ENCODE measurements at places on chromosomes 2 and 18. TPM values are rescaled to one million over a fixed set of nuclear protein-coding genes. Genes with fewer than 3 reads are reported as not detected.
A peak's percentile ranks its signal among the peaks of the same experiment; 100 is the strongest.

Gene FBXO36
- total RNA-seq, result 0.42 TPM

Gene TLX2
- total RNA-seq, result 1.2 TPM

Gene REG3G
- total RNA-seq, result not detected

Gene CRYGD
- total RNA-seq, result not detected

Gene LPIN2
- 91.8 TPM for total RNA-seq

DNA sequence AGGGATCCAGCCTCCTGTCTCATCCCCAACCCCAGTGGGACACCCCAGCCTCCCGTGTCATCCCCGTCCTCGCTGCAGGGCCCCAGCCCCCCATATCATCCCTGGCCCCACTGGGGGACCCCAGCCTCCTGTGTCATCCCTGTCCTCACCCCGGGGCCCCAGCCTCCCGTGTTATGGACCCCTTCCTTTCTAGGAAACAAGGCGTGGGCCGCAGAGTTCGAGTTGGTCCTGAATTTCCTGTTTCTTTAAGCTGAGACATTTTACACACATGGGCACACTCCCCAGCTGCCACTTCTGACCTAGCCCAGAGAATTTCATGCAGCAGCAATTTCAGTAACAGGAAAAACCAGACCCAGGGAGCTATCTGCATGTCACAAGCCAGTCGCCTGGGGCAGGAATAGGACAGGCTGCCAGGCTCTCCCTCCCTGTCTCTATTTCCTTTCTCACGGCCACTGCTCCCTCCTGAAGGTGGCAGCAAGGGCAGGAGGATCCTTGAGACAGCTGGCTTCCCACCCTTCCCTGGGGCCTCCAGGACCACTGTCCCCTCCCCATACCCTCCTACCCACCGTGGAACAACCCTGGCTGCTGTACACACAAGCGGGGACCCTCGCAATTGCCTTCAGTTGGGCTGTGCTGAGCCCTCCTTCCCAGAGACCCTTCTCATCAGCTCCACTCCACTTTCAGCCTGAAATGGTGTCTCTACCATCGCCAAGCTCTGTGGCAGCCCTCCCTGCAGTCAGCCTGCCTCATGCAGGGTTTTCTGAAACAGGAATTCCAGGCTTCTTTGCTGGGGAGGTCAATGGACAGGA is 141.9 kb upstream of the ID2 start:
- H3K27me3 ChIP-seq, result no peaks in the 10 kb centered on the region
- no peak for DNase-seq
- peaks cover 83% of the 10 kb centered on the region for H3K4me1 ChIP-seq
- H3K27ac ChIP-seq, result peak overlapping the region; percentile 95
- H3K4me3 ChIP-seq, result peak overlapping the region; percentile 76

GRCh38 chr2:31233231-31233630 is 721 bp upstream of the EHD3 start:
- peaks cover 17% of the 10 kb centered on the region for H3K27me3 ChIP-seq
- DNase-seq, result no peak
- no peaks in the 10 kb centered on the region for H3K36me3 ChIP-seq
- H3K27ac ChIP-seq, result no peak overlapping the region
- peaks cover 12% of the 10 kb centered on the region for H3K4me1 ChIP-seq
- peak overlapping the region; percentile 75 for H3K4me3 ChIP-seq

DNA sequence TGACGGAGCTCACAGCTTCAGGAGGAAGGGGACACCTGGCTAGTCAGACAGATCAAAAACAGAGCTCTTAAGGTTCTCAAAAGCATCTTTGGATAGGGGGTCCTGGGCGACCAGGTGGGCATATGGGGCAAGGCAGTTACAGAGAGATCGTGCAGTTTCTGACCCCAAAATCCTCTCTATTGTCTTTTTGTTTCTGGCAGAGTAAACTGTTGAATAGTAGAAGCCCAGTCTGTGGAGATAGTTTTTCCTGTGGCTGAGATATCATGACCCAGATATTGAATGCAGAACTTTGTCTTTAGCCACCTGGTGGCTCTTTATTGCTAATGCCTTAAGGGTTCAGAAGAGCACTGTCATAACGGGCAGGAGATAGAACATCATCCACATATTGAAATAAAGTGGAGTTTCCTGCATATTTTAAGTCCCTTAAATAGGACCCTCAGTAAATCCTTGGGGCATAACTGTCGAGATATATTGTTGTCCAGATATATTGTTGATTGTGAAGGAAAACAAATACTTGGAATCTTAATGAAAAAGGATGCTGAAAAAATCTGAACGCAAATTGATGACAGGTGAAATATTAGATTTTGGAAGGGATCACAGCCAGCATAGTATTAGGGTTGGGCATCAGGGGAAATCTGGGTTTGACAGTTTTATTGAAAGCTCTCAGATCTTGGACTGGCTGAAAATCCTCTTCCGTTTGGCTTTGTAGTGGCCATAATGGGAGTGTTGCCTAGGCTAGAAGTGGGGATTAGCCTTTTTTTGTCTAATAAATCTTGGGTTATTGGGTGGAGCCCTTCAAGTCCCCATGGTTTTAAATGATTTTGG is 14.1 kb upstream of the ZDBF2 start:
- H3K4me3 ChIP-seq, result no peak overlapping the region
- H3K4me1 ChIP-seq, result no peaks in the 10 kb centered on the region
- H3K27ac ChIP-seq, result no peak overlapping the region
- peaks cover 70% of the 10 kb centered on the region for H3K27me3 ChIP-seq
- no peak for DNase-seq

DNA sequence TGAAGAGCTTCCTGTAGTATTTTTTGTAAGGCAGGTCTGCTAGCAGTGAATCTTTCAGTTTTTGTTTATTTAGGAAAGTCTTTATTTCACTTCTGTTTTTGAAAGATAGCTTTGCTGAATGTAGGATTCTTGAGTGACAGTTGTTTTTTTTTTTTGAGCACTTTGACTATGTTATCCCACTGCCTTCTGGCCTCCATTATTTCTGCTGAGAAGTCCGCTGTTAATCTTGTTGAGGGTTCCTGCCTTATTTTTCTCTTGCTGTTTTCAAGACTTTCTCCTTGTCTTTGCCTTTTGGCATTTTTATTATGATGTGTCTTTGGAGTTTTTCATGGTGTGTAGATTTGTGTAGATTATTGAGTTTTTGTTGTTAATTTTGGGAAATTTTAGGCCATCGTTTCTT is 21.9 kb downstream of the RBFA start:
- DNase-seq, result no peak
- no peak overlapping the region for H3K4me3 ChIP-seq
- H3K36me3 ChIP-seq, result peaks cover 5% of the 10 kb centered on the region
- H3K4me1 ChIP-seq, result no peaks in the 10 kb centered on the region
- no peak overlapping the region for H3K27ac ChIP-seq

DNA sequence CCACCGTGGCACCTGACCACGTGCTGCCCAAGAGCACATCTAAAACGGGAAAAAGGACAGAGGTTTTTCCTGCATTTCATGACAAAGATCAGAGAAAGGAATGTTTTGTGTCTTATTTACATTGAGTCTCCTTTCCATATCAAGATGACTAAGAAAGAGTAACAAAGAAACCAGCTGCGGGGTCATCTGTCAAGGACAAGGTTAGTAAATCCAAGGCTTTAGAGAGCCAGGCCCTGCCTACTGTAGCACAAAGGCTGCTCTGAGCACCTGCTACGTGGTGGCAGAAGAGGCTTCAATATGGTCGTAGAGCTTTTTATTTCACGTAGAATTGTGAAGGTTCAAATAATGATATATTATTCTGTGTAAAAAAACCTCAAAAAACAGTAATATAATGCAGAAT is 51.0 kb downstream of the PRELID3A start:
- H3K36me3 ChIP-seq, result no peaks in the 10 kb centered on the region
- no peaks in the 10 kb centered on the region for H3K4me1 ChIP-seq
- DNase-seq, result no peak
- H3K27me3 ChIP-seq, result no peaks in the 10 kb centered on the region
- H3K27ac ChIP-seq, result no peak overlapping the region

All from activated T-helper 1 cell treated with anti-CD3 and anti-CD28 coated beads, Interleukin-12 subunit alpha, Interleukin-12 subunit beta, Interleukin-2, Interleukin-4 antibody, amounts not matched to agents 30 ng/mL and 10 ng/mL and 1 ng/mL, durations not matched to agents 14 hours and 24 hours and 36 hours (primary cell).